NT2/D1 (cell line): ENCODE measurements at places on chromosomes 3 and 15.

- no peak for DNase-seq
Observed at GRCh38 chr15:41915255-41915994, 21.6 kb upstream of the SPTBN5 start.

DNA sequence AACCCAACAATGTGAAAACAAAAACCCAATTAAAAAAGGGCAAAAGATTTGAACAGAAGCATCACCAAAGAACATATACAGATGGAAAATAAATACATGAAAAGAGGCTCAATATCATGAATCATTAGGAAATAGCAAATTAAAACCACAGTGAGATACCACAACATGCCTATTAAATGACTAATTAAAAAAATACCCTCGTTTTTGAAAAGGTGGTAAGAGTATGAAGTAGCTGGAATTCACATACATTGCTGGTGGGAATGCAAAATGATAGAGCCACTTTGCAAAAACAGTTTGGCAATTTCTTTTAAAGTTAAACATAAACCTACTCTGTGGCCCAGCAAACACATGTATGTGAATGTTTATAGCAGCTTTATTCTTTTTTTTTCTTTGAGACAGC is 75.8 kb downstream of the B3GNT5 start:
- DNase-seq: no peak

GRCh38 chr3:194325424-194326153 is 25.5 kb downstream of the CPN2 start:
- DNase-seq: no peak

GRCh38 chr15:90201130-90201943 is at the start of gene SEMA4B:
SEMA4B (plus strand) TSS chr15:90201330; CDS start chr15:90201579, 249 bp downstream.
- peak; percentile 68 for DNase-seq

DNA sequence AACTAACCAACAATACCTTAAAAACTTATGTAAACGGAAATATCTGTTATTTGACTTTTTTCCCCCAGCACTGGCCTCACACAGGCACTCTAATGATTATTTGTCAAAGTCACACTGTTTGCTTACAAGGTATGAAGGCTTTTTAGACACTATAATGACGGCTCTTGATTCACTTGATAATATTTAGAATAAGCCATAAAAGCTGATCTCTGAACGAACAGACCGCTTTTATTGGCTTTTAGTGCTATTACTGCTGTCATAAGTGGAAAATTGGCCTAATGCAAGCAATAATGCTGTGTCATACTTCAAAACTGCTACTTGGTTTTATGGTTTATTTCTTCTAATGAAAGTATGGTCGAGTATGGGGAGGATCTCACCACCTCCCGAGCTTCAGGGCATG is 35.1 kb downstream of the MDFIC2 start:
- no peak for DNase-seq

- DNase-seq: no peak
Observed at GRCh38 chr3:85737846-85738245, 779.1 kb downstream of the CADM2 start.

GRCh38 chr3:126293370-126294082 is 63.7 kb downstream of the KLF15 start:
- DNase-seq: no peak

GRCh38 chr3:122668930-122669730 is 11.5 kb upstream of the PARP14 start:
- no peak for DNase-seq

GRCh38 chr3:192445770-192446644 is 281.3 kb downstream of the FGF12 start:
- no peak for DNase-seq

- no peak for DNase-seq
Observed at GRCh38 chr3:36714343-36715086, 49.8 kb downstream of the DCLK3 start.

GRCh38 chr3:183331498-183331897 is 78.4 kb downstream of the B3GNT5 start:
- DNase-seq: no peak

- DNase-seq: no peak
Observed at GRCh38 chr3:51798411-51798963, 19.4 kb upstream of the IQCF6 start.

GRCh38 chr3:188923671-188924070 is 248.1 kb upstream of the TPRG1 start:
- no peak for DNase-seq

GRCh38 chr3:65170390-65171042 is 482.7 kb upstream of the ADAMTS9 start:
- no peak for DNase-seq

GRCh38 chr3:119774444-119774843 is 7.5 kb upstream of the NR1I2 start:
- DNase-seq: no peak

GRCh38 chr3:153820035-153820434 is 301.2 kb upstream of the ARHGEF26 start:
- DNase-seq: no peak

- DNase-seq: no peak
Observed at GRCh38 chr3:125192190-125193035, 20.1 kb downstream of the SLC12A8 start.

GRCh38 chr3:138042043-138042442 is 32.1 kb downstream of the CLDN18 start:
- no peak for DNase-seq

DNA sequence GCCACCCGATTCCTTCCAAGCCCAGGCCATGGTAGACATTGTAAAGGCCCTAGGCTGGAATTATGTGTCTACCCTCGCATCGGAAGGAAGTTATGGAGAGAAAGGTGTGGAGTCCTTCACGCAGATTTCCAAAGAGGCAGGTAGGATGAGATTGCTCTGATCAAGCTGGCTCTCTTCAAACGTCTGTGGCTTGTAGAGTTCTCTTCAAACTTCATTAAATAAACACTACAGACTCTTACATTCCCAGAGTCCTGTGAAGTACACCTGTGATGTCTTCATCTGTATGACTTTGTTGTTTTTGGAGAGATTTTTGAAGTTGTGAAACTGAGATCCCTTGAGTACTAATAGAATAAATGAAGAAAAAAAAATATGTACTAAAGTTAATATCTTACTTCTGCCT is 285.6 kb downstream of the GRM7 start:
- no peak for DNase-seq

DNA sequence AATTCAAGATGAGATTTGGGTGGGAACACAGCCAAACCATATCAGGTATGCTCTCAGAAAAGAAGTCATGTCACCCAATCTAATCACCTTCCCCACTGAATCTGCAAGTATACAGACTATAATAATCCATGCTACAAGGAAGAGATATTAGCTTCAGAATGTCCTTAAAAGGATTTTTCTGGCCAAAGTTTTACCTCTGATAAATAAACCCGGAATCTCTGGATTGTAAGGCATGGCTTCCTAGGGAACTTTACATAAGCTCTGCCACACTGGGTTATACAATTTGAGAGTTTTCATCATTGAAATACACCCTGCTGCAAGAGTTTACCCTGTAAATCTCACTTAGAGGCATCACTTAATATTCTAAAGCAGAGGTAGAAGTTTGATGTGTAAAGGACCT is 330.5 kb upstream of the KCNMB2 start:
- DNase-seq: no peak

- no peak for DNase-seq
Observed at GRCh38 chr15:61186905-61187741, 42.0 kb downstream of the RORA start.

GRCh38 chr3:10387881-10388609 is 67.1 kb upstream of the SEC13 start:
- no peak for DNase-seq

DNA sequence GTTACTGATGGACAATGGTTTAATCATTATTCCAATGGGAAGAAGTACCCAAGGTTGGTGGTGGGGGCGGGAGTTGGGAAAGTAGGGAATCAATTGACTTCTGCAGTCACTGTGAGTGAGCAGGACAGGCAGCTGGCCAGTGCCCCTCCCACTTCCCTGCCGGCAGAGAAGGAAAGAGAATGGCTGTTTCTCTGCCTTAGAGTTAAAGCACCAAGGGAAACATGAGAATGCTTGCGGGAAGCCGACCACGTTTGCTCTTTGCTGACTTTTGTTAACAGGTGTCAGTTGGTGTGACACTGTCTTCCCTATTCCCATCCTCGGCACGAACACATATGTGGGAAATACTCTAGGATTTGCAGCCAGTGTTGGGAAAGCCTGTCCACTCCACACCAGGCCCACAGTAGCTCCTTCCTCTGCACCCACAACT is 33.5 kb upstream of the MFSD1 start:
- DNase-seq: no peak

- DNase-seq: no peak
Observed at GRCh38 chr3:95894820-95895219, 919.6 kb upstream of the EPHA6 start.

- peak; percentile 74 for DNase-seq
Observed at GRCh38 chr15:62254137-62254934, 89.3 kb upstream of the C2CD4B start.

- peak; percentile 60 for DNase-seq
Observed at GRCh38 chr15:29674661-29675533, 147.4 kb downstream of the TJP1 start.

DNA sequence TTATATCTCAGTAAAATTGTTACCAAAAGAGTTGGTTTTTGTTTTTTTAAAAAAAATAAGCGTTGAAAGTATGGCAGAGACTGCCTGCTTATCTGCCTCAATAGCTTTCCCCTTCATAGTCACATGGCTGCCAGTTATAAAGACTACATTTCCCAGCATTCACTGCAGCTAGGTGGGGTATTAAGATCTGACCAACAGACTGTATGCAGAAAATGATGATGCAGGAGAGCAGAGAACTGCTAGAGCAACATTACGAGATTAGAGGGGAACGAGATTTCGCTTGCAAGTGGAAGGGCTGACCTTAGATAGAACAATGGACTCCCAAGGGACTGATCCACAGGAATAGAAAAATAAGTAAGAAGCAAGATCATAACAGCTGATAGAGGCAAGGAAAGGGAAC is 14.3 kb downstream of the RHOA start:
- DNase-seq: no peak

GRCh38 chr15:40330368-40330836 is 6.9 kb downstream of the INAFM2 start:
- DNase-seq: no peak

- DNase-seq: no peak
Observed at GRCh38 chr3:102457644-102458043, 22.8 kb downstream of the ZPLD1 start.

GRCh38 chr3:14487086-14487485 is 53.1 kb downstream of the GRIP2 start:
- DNase-seq: no peak

DNA sequence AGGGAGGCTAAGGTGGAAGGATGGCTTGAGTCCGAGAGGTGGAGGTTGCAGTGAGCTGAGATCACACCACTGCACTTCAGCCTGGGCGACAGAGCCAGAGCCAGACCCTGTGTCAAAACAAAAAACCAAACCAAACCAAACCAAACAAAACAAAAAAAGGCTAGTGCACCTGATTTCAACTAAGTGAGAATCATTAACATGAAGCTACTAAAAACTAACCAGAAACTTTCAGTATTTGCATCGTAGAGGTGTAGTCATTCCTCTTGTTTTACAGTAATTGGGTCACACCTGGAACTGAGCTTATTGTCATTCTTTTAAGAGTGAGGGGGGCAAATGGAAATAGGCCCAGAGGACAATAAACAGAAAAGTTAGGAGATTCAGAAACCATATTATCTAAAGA is 58.5 kb downstream of the ST6GAL1 start:
- DNase-seq: no peak

GRCh38 chr3:41794748-41795589 is 166.9 kb downstream of the ULK4 start:
- no peak for DNase-seq

GRCh38 chr3:151869181-151869580 is 4.3 kb upstream of the SUCNR1 start:
- no peak for DNase-seq

DNA sequence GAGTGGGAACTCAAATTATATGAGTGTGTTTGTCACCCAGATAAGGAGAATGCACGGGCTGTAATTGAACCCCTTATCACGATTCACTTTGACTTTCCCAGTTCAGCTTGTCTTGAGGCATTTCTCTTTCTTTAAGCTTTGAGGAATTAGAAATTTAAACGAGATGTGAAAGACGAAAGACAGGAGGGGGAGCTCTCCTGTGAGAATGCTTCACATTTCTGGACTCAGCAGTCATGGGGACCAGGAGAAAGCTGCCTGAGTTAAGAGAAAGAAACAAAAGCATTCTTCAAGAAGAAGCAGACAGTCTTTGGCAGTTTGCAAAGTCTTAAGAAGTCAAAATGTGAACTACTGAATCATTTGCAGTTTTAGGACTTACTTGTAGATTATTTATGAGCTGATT is 205.6 kb downstream of the NECTIN3 start:
- peak; percentile 65 for DNase-seq

DNA sequence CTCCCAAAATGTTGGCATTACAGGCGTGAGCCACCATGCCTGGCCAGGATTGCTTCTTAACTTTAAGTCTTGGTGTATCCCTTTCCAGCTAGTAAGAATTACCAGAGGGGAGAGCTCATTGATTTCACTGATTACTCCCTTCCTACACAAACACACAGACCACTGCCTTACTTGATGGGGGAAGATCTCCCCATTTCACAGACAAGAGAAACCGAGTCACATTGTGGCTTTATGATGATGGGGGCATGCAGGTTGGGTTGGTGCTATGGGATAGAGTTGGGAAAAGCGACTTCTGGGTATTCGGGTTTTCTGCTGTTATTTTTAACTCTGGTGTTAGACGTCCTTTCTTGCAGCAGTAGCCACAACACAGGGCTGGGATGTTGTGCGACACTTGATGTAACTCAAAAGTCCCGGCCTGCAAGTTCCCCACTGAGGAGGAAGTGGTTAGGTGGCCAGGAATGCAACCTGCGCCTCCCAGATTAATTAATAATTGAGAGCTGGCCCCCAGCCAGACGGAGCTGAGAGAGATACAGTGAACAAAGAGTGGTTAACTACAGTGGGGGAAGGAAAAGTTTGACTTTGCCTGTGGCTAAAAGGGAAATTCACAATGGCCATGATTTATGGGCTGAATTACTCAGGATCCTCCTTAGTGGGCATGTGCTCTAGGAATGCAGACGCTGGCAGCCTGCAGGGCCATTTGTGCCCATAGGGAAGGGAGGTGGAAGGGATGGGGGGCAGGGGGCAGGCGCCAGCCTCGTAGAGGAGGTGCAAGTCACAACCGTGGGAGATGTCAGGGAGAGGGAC is 63.6 kb downstream of the SMAD6 start:
- no peak for DNase-seq

GRCh38 chr15:77417602-77418001 is 2.3 kb downstream of the PEAK1 start:
- DNase-seq: no peak

- no peak for DNase-seq
Observed at GRCh38 chr3:56930706-56931105, 129.0 kb upstream of the ARHGEF3 start.

DNA sequence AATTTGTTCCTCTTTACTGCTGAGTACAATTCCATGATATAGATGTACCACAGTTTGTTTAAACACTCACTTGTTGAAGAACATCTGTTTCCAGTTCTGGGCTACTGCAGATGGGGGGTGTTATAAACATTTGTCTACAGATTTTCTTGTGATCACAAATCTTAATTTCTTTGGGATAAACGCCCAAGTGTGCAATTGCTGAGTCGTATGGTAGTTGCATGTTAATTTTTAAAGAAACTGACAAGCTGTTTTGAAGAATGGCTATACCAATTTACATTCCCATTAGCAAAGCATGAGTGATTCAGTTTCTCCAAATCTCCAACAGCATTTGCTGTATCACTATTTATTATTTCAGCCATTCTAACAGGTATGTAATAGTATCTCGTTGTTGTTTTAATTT is 242.0 kb upstream of the MRPL3 start:
- no peak for DNase-seq
